Hindlimb muscle (tissue), 1 donor: ENCODE measurements at places on chromosomes 4 and X. TPM values are rescaled to one million over a fixed set of nuclear protein-coding genes. Genes with fewer than 3 reads are reported as not detected.
A peak's percentile ranks its signal among the peaks of the same experiment; 100 is the strongest.

- no peak for DNase-seq
Observed at GRCh38 chr4:77758804-77759203, 60.4 kb downstream of the CNOT6L start.

Gene RBMXL3
- not detected for polyA plus RNA-seq

Gene GIMD1
- not detected for polyA plus RNA-seq

Gene F8A2
- not detected for polyA plus RNA-seq

- no peak for DNase-seq
Observed at GRCh38 chr4:71189471-71189870, 149.3 kb upstream of the SLC4A4 start.

DNA sequence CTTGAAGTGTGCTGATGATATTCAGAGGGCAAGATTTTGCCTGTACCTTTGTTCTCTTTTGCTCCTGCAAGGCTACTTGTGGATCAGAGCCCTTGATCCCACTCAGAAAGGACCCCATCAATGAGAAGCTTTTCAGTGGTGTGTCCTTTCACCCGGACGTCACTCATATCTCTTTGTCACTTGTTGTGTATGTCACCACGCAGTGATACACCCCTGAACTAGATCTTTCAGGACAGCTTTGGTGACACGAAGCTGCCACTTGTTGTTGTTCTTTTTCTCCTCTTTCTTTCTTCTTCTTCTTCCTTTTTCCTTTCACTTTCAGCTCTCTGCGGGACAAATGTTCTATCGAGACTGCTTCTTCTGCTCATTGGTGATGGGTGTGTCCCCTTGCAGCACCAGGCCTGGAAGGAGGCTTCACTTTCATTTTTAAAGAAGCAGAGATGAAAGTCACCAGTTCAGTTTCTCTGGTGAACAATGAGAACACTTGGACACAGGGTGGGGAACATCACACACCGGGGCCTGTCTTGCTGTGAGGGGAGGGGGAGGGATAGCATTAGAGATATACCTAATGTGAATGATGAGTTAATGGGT lies 83.6 kb downstream of the NBDY start:
- no peak for DNase-seq

- peak; percentile 27 for DNase-seq
Observed at GRCh38 chrX:17737986-17738713, 857 bp downstream of the SCML1 start.

Gene FAM241A
- polyA plus RNA-seq: 4.0 TPM

- no peak for DNase-seq
Observed at GRCh38 chr4:138223231-138223910, 18.8 kb downstream of the SLC7A11 start.

Gene ASB12
- polyA plus RNA-seq: 24.3 TPM

DNA sequence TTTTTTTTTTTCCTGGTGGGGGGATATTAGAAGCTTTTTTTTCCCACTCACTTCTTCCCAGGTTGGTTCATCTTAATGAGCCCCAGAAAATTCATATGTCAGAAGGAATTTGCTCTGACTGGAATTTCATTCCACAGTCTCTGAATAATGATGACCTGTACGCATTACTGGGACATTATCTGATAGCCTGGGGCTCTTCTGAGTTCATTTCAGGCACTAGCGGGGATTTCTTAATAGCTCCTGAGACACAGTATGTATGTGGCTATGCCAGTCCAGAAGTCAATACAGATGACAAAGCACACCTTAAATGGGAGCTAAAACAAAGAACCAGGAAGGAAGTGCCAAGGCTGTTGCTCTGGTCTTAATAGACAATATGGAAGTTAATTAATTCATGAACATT lies 295.2 kb upstream of the IGFBP7 start:
- no peak for DNase-seq

GRCh38 chrX:148940411-148940996 lies 440.1 kb downstream of the AFF2 start:
- DNase-seq: no peak

Gene NDUFC1
- polyA plus RNA-seq: 54.3 TPM

DNA sequence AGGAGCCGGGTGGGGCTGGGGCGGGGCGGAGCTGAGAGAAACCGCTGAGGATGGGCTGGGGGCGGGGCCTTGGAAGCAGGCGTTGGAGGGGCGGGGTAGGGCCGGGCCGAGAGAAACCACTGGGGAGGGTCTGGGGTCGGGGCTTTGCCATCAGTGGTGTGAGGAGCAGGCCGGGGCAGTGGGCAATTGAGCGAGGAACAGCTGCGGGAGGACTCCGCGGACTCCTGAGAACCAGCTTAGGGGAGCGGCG lies 1.3 kb upstream of the EOLA2 start:
- no peak for DNase-seq

DNA sequence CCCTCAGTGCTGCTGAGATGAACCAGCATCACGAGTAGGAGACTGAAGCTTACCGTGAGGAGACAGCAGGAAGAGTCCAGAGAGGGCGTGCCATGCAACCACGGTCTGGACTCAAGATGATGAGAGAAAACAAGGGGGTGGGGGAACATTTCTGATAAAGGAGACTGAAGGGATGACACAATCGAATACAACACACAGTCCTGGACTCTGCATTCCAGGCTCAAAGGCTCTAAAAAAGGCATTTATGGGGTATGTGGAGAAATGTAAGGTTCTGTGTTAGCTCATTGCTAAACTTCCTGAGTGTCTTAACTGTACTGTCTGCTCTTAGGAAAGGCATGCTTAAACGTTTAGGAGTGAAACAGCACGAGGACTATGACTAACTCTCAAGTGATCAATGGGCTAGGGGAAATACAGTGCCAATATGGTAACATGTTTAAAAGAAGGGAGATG lies 20.6 kb upstream of the IRAK1 start:
- no peak for DNase-seq

Gene ATP8A1
- 4.6 TPM for polyA plus RNA-seq

Gene GLRB
- polyA plus RNA-seq: 6.5 TPM

- DNase-seq: no peak
Observed at GRCh38 chr4:5340991-5341451, 289.7 kb downstream of the STK32B start.

DNA sequence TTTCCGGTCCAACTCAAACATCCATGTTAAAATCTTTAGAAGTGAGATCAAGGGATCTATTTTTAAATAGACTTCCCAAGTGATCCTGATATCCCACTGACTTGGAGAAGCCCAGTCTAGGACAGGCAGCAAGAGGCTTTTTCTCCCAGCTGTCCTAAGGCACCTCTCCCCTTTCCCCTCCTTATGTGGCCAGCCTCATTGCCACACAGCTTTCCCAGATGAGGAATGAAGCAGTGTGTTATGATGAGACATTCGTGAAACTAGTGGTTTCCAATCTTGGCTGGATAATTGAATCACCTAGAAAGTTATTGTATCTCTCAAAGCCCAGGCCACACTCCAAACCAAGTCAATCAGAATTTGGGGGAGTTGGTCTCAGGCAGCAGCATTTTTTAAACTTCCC lies 16.8 kb upstream of the HSD17B13 start:
- DNase-seq: no peak

- DNase-seq: peak; percentile 56
Observed at GRCh38 chr4:78059524-78059889, 2.4 kb downstream of the FRAS1 start.

DNA sequence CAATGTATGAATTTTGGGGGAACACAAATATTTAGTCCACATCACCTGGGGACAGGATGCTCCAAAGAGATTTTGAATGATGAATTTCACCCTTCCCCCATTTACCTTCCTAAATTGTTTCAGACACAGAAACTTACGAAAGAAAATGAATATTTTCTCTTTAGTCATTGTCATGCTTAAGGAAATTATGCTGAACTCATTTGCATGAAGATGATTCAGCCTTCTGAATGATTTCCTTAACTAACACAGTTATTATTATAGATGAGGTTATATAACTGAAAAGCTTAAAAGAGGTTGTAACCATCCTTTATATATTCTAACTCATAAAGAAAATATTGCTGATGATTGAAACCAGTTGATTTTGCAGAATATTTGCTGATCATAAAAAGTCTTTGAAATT lies 61.1 kb downstream of the KCNIP4 start:
- no peak for DNase-seq

Gene RNF212
- polyA plus RNA-seq: 3.6 TPM

Gene TBC1D8B
- 3.5 TPM for polyA plus RNA-seq

DNA sequence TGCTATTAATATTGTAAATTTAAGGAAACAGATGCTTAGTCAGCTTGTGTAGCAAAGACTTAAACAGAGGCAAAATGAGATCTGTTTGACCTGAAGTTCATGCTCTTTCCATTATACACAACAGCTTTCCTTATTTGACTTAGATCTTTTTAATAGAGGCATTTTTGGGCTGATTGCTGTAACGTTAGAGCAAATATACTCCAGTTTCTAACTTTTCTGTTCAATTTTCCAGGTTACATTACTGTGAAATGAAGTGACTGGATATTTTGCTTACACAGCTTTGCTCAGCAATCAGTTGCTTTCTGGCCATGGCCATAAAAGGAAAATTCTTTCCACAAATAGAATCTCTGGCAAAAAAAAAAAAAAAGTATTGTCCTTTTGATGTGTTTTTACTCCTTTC lies 146.2 kb downstream of the PCDH7 start:
- DNase-seq: no peak

- DNase-seq: no peak
Observed at GRCh38 chr4:99722006-99722405, 64.4 kb upstream of the C4orf54 start.

Gene TKTL2
- polyA plus RNA-seq: not detected

DNA sequence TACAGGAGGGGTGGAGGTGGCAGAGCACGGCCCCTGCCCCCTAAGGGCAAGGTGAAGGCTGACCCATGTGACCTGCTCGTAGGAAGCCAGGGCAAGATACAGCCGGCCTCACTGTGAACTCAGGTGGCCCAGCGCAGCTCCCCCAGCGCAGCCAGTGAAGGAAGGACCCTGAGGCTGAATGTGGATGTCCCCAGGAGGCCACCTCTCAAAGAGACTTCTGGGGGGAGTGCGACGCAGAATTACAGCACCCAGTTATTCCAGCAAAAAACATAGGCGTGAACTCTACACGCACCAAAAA lies 52.6 kb downstream of the ZFYVE28 start:
- DNase-seq: no peak

GRCh38 chr4:12576409-12576808 lies 907.7 kb downstream of the RAB28 start:
- no peak for DNase-seq

- DNase-seq: no peak
Observed at GRCh38 chr4:26418107-26418506, 72.2 kb downstream of the CCKAR start.

Gene FATE1
- 3.9 TPM for polyA plus RNA-seq
